ENCODE measurements at places on chromosomes 4 and X.

- DNase-seq: no peak
These were observed 73.3 kb downstream of the FIP1L1 start for GRCh38 chr4:53450773-53451172.

DNA sequence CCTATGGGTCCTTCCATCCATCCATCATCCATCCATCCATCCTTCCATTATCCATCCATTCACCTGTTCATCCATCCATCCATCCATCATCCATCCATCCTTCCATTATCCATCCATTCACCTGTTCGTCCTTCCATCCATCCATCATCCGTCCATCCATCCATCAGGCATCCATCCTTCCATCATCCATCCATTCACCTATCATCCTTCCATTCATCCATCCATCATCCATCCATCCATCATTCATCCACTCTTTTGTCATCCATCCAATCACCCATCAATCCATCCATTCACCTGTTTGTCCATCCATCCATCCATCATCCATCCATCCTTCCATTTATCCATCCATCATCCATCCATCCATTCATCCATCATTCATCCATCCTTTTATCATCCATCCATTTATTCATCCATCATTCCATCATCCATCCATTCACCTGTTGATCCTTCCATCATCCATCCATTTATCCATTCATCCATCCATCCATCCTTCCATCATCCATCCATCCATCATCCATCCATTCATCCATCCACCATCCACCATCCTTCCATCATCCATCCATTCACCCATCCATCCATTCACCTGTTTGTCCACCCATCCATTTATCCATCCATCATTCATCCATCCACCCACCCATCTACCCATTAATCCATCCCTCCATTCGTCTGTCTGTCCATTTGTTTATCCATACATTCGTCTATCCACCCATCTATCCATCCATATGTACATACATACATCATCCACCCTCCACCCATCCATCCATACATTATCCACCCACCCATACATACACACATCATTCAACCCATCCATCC is 34.8 kb downstream of the SH3TC1 start:
- DNase-seq: no peak

DNA sequence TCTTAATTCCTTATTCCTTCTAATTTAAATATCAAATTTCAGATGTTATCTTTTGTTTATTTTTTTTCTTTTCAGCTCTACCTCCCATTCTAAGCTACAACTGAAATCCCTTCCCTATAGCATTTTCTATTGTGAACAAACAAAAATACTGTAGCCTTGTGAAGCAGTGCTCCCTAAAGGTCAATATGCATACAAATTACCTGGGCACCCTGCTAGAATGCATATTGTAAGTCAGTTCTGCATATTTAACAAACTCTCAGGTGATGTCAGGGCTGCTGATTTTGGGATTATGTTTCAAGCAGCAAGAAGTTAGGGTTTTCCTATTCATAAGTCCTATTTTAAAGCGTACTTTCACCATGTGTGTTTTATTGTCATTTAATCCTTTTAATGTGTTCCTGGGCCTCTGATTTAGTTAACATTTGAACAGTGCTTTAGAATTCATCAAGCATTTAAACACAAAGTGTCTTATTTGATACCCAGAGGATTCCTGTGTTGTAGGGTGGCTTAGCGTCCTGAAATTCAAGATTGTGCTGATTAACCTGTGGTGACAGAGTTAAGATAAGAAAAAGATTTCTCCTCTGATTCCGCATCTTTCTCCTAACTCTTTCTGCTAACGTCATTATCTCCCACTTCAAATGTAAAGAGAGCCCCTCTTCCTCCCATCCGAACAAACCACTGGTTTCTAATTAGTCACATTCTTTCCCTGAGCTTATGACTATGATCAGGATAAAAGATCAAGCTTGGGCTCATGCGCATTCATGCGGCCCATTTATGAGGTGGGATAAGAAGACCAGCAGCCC is 221.3 kb downstream of the ANK2 start:
- DNase-seq: no peak

- DNase-seq: no peak
These were observed 65.3 kb downstream of the NFKB1 start for GRCh38 chr4:102566426-102566825.

- no peak for DNase-seq
These were observed 58.9 kb downstream of the DIAPH2 start for GRCh38 chrX:96743367-96744073.

DNA sequence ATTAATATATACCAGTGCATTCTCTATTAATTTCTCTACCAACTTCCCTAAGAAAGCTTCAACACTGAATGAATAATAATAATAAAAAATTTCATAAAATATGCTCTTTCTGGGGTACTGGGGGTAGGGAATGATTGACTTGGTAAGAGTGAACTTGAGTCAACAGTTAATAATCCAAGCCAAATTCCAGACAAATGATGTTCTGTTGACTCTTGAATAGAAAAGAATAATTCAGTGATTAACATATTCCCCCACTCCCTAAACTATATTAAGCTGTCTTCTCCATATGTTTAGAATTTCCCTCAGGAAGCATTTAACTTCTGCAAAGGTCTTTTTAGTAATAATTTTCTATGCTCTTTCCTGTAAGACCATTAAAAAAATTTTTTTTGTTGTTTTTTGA is 12.3 kb downstream of the PGRMC2 start:
- DNase-seq: no peak

DNA sequence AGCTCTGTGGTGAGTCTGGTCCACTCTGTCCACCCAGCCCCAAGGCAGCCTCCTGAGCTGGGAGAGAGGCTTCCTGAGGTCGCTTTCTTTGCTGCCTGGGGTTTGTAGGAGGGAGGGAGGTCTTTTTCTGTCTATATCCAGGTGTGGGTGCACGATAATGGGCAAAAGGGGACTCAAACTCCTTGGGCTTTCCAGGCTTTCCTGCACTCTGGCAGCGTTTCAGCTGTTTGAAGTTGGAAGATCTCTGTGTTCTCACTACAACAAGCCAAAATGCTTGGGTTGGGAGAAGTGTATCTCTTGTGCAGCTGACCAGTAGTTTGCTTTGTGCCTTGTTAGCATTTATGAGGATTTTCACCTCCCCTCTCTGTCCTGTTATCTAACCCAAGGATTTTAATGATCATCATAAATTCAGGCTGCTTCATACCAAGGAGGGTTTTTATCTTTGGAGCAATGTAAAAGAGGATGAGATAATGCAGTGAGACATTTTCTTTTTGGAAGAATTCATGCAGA is 126.3 kb downstream of the REPS2 start:
- DNase-seq: no peak

DNA sequence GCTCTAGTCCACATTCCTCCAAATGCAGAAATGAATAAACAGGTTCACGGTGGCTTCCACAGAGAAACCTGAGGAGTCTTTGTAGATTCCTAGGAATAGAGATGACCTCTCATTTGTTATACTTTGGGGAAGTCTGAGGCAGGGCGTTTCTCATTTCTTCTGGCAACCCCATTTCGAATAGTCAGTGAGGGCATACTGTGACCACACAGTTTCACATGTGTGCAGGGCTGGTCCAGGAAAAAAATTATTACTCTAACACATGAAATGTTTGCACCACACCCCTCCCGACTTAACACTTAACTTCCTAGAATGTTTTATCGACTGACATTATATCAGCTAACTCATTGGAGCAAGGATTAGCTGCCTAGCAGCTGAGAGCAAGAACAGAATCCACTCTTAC is 12.0 kb downstream of the FRMD7 start:
- DNase-seq: no peak

DNA sequence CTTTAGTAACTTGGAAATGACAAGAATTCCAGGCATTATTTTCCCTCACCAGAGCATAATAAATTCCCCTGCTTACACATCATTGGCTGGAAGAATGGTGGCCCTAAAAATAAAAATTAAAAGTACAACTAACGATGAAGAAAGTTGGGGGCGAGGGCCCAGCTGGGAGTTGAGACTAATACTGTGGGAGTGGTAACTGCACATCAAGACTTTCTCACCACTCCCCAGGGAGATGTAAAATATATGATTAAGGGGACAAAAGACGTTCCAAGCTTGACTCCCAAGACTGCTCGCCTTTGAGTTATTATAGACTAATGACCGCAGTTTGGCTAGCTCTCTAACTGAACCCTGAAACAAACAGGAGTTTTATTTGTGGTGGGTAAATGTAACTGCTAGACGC is 30.0 kb downstream of the SMIM31 start:
- DNase-seq: no peak

- no peak for DNase-seq
These were observed 6.9 kb upstream of the ARMCX4 start for GRCh38 chrX:101478366-101478765.

- DNase-seq: no peak
These were observed 23.9 kb upstream of the APLN start for GRCh38 chrX:129678614-129679195.

DNA sequence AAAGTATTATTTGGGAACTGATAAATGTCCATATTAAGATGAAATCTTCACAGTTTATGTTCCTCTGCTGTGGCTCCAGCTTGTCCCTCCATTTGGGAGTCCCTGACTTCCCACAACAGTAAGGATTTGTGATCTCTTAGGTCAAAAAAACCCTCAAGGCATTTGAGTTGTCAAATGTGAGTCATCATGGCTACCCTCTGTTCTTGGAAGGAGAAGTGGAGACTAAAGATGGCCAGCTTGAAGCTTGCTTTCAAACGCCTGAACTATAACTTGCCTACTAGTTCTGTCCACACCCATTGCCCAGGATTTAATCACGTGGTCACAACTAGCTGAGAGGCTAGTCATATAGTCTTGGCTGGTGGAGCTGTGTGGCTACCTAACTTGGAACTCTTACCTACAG is 107.8 kb downstream of the CCNG2 start:
- no peak for DNase-seq

DNA sequence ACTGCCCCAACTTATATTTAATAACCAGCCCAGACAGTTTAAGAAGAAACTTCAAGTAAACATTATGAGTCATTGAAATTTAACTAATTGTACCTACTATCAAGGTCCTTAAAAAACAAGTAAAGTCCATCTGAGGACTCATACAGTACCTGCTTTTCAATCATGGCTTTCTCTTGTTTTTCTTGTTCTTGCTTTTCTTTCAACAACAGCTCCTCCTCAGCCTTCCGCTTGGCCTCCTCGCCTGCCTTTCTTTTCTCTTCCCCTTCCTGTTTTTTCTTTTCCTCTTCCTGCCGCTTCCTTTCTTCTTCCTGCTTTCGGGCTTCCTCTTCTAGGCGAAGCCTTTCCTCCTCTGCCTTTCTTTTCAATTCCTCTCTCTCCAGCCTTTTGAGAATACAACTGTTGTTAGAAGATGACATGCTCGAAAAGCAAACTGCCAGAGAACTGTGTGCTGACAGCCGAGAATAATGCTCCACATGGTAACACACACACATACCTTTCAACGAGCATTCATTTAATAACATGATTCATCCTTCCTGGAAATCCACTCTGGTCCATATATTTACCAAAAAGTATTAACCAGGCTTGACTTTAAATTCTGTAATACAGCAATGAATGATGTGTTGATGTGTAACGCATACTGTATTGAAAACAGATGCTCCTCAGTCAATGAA is 25.2 kb upstream of the BCLAF3 start:
- DNase-seq: no peak

- DNase-seq: no peak
These were observed 24.0 kb downstream of the SMIM14 start for GRCh38 chr4:39614487-39615162.

DNA sequence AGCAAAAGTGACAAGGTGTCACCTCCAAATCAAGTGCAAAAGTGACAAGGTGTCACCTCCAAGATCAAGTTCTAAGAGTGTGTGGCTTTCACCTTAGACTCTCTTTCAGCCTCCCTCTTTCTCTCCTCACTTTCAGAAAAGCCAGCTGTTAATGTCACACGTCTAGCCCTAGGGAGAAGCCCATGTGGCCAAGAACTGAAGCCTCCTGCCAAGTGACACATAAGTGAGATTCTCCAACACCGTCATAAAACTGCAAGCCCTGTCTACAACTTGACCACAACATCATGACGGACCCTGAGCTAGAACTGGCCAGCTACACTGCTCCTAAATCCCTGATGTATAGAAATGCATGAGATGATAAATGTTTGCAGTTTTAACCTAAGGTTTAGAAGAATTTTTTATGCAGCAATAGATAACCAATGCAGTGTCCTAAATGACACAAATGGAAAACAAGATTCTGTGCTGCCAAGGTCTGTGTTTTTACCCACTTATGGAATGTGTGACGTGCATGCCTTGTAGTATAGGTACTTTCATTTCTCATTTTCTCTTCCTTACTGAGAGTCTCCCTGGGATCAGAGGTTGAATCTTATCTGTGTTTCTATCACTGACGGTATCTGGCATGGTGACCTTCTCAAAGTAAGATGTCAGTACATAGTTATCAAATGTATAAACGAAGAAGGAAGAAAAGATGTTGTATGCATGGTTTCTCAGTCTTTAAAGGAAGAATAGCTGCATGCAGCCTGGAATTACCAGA is 25.0 kb downstream of the NLGN4X start:
- no peak for DNase-seq

- no peak for DNase-seq
These were observed 227.8 kb downstream of the CPE start for GRCh38 chr4:165606465-165607205.

GRCh38 chr4:60744767-60745166 is 455.4 kb upstream of the ADGRL3 start:
- no peak for DNase-seq

GRCh38 chr4:145799223-145799622 is 119.3 kb downstream of the C4orf51 start:
- DNase-seq: no peak

Measured in omental fat pad (tissue), 4 donors.